ENCODE measurements at places on chromosomes 13 and 19.

- no peak for DNase-seq
These were observed 41.6 kb downstream of the MYO9B start for GRCh38 chr19:17116996-17117702.

DNA sequence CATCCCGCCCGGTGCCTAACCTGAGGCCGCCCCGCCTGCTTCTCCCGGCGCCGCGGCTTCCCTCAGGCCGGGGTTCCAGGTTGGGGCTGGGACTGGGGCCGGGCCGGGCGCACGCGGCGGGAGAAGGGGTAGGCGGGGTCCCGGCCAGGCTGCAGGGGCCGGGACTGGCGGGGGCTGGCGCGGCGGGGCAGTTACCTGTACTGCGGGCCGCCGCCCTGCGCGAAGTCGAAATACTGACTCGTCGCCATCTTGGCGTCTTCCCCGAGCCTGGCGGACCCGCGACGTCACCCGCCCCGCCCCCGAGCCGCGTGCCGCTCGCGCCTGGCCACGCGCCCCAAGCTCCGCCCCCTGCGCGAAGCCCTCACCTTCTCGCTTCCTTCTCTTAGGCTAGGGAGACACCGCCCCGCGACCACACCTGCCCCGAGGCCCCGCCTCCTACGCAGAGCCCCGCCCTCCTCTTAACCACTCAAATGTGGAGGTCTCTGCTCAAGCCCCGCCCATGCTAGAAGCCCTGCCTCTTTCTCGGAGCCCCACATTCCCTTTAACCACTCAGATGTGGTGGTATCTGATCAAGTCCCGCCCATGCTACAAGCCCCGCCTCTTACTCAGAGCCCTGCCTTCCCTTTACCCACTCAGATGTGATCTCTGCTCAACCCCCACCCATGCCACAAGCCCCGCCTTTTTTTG lies at the start of gene ZFR2:
TSS of gene ZFR2 (minus strand) at position 269 of the 687 bp plus-strand sequence. CDS start at position 248, 21 bp downstream.
- no peak for DNase-seq

- DNase-seq: no peak
These were observed 54.2 kb downstream of the CCNE1 start for GRCh38 chr19:29866011-29866410.

DNA sequence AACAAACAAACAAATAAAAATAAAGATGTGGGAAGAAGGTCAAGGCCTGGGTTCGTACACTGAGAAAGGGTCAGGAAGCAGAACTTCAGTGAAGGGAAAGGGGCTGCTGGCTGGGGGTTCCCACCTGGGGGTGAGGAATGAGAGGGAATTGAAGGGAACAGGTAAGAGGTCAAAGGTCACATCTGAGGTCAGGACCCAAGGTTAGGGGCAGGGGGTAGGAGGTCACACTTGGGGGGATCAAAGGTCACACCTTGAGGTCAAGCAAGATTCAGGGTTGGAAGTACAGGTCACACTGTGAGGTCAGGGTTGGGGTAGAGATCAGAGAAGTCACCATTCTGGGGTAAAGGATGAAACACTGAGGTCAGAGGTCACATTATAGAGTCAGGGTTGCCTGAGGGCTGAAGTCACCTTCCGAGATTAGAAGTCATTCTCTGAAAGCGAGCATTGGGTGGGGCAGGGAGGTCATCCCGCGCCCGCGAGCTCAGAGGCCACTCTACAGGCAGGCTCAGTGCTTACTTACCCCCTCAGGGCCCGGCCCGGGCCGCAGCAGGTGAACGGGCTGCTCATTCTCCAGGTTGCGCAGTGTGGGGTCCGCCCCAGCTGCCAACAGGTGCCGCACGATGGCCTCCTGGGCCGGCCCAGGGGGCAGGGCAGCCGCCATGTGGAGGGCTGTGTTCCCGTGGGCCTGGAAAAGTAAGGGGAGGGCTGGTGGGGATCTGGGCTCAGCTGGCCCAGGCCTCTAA lies 10.8 kb downstream of the NFKBID start:
- DNase-seq: no peak

DNA sequence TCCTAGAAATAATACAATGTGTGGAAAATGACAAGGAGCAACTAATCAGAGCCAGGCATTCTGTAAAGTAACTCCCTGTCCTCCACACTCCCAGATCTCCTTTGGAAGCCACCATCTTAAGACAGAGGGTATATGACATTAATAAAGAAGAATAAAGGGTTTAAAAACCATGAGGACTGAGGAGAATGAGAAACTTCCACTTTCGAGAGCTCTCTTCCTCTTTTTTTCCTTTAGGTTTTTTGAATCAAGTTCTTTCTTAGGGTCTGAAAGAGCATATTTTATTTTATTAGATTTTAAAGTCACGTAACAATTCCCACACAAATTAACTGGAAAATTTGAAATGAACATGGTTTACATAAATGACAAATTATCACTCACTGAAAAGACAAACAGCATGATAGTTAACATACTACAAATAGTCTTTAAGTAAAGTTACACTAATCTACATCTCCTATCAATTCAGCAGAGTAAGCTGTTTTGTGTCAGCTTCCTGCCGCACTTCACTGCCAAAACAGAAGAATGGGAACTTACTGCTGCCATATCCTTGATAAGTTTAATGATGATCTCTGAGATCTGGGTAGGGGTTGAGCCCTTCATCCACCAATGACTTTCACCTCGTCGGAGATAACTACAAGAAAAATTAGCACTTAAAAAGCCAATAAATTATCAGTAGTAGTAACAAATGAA lies 38.6 kb upstream of the FBXL3 start:
- DNase-seq: no peak

DNA sequence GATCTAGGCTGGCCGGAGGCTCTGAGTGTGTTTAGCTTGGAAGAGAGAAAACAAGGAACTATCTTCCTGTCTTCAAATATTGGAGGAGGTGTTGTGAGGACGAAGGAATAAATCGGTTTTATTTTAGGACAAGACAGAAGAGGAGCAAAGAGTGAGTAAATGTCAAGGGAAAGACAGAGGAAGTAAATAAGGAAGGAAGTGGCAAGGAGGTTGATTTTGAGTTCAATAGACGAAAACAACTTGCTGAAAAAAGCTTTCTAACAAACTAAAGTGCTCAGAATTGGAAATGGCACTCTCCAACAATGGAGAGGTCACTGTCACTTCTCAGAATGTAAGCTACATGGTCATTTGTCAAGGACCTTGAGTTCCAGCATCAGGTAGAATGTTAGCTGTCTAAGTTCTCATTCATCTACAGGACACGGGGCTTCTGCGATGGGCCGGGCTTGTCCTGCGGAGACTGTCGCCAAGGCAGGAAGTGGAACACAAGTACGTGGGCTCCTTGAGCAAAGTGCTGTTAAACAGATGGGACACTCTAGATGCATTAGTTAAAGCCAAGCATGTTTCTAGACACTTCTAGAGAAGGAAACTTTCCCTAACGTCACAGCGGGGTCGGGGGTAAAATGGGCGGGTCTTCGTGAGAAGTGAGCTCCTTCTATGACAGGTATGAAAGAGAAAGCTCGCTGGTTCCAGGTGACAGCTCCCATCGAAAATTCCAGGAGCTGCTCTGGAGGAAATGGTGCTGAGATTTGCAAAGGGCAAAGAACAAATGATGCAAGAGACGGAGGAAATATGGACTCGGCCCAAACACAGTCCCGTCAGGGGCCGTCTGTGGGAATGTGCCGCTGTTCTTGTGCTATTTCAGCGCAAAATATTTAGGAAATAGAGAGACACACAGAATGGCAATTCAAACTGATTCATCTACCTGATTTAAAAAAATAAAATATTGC lies 103.9 kb upstream of the UBL3 start:
- peak; percentile 25 for DNase-seq

Data from activated T-cell treated with anti-CD3 and anti-CD28 coated beads for 1 hour (primary cell).